ENCODE measurements at places on chromosomes 7 and 10. TPM values are rescaled to one million over a fixed set of nuclear protein-coding genes. Genes with fewer than 3 reads are reported as not detected.

- no peak for DNase-seq
These were observed 61.9 kb upstream of the SAMD8 start for GRCh38 chr10:75049316-75050148.

GRCh38 chr10:117373823-117374505 is 1.3 kb downstream of the PDZD8 start:
- peak; percentile 51 for DNase-seq

GRCh38 chr7:127726476-127726875 is 74.5 kb downstream of the SND1 start:
- DNase-seq, result no peak

Gene C10orf62
- total RNA-seq, result not detected

GRCh38 chr10:62839590-62839989 is 23.4 kb upstream of the EGR2 start:
- DNase-seq, result no peak

Data from activated naive CD8-positive, alpha-beta T cell treated with anti-CD3 and anti-CD28 coated beads, Interleukin-2, amount 10 ng/mL, durations not matched to agents 7 days and 5 days (primary cell).